ENCODE measurements at places on chromosomes 4 and X. TPM values are rescaled to one million over a fixed set of nuclear protein-coding genes. Genes with fewer than 3 reads are reported as not detected.

Gene GPR119
- total RNA-seq: not detected

Gene SYNPO2
- 20.9 TPM for total RNA-seq

DNA sequence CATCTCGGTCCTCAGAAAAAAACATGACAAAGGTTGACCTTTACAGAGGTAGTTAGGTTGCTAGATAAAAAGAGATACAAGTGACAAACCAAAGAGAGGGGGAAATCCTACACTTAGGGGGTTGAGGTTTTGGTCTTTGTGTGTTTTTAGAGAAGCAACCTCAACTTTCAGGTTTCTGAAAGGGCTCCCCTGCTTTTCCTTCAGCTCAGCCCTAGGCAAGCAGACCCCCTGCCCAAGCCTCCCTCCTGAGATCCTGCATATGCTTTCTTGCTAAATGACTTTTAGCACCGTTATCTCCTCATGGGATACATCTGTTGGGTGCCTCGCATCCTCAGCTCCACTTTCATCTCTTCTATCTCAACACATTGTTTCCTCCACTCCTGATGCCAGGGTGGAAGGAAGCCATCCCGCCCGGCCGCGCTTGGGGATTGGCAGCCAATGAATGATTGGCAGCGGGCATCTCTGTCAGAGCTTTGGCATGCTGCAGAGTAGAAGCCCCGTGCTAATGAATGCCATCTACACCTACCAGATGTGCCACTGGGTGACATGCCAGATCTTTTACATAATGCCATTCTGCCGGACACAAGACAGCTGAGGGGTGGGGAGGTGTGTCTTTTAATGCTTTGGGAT lies 15.0 kb upstream of the PRDM8 start:
- H3K36me3 ChIP-seq: no peaks in the 10 kb centered on the region
- peak; percentile 44 for DNase-seq
- H3K4me1 ChIP-seq: peaks cover 30% of the 10 kb centered on the region
- H3K27ac ChIP-seq: no peak overlapping the region
- peak overlapping the region; percentile 99 for H3K4me3 ChIP-seq
- no peaks in the 10 kb centered on the region for H3K27me3 ChIP-seq

- H3K4me1 ChIP-seq: peaks cover 42% of the 10 kb centered on the region
- peak overlapping the region; percentile 78 for H3K27ac ChIP-seq
- peak overlapping the region; percentile 6 for H3K4me3 ChIP-seq
- peak; percentile 68 for DNase-seq
- peaks cover 37% of the 10 kb centered on the region for H3K36me3 ChIP-seq
These were observed 31.7 kb downstream of the RBBP7 start for GRCh38 chrX:16838202-16839066.

- DNase-seq: no peak
- no peak overlapping the region for H3K27ac ChIP-seq
- H3K27me3 ChIP-seq: no peaks in the 10 kb centered on the region
- no peak overlapping the region for H3K4me3 ChIP-seq
- H3K4me1 ChIP-seq: no peaks in the 10 kb centered on the region
These were observed 64.6 kb downstream of the KDM6A start for GRCh38 chrX:44937606-44938005.

GRCh38 chrX:3581609-3582108 lies 131.8 kb downstream of the PRKX start:
- no peak overlapping the region for H3K4me3 ChIP-seq
- H3K36me3 ChIP-seq: no peaks in the 10 kb centered on the region
- DNase-seq: no peak
- no peak overlapping the region for H3K27ac ChIP-seq

- DNase-seq: no peak
- no peaks in the 10 kb centered on the region for H3K27me3 ChIP-seq
- no peak overlapping the region for H3K4me3 ChIP-seq
- H3K36me3 ChIP-seq: no peaks in the 10 kb centered on the region
- no peak overlapping the region for H3K27ac ChIP-seq
- no peaks in the 10 kb centered on the region for H3K4me1 ChIP-seq
These were observed 31.8 kb upstream of the MTM1 start for GRCh38 chrX:150536455-150537116.

Gene KLF8
- 1.8 TPM for total RNA-seq

DNA sequence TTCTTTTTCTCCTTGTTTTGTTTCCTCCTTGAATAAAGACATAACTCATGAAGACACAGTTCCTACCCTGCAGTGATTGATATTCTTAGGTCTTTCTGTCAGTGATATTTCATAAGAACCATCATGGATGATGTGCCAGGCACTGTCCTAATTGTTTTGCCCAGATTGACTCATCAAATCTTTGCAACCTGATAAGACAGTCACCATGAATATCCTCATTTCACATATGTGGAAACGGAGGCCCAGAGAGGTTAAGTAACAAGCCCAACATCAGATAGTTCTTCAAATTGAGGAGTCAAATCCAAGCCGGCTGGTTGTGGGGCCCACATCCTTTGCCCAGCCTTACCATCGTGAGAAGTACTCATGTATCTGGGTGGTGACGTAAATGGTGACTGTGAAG lies 69.9 kb downstream of the SEL1L3 start:
- DNase-seq: no peak
- peaks cover 26% of the 10 kb centered on the region for H3K36me3 ChIP-seq
- no peaks in the 10 kb centered on the region for H3K27me3 ChIP-seq
- H3K4me1 ChIP-seq: peaks cover 15% of the 10 kb centered on the region
- H3K4me3 ChIP-seq: no peak overlapping the region
- no peak overlapping the region for H3K27ac ChIP-seq

Data from osteoblast (primary cell).